Activated CD8-positive, alpha-beta T cell treated with anti-CD3 and anti-CD28 coated beads for 36 hours (primary cell): ENCODE measurements at places on chromosomes 3 and 15.

DNA sequence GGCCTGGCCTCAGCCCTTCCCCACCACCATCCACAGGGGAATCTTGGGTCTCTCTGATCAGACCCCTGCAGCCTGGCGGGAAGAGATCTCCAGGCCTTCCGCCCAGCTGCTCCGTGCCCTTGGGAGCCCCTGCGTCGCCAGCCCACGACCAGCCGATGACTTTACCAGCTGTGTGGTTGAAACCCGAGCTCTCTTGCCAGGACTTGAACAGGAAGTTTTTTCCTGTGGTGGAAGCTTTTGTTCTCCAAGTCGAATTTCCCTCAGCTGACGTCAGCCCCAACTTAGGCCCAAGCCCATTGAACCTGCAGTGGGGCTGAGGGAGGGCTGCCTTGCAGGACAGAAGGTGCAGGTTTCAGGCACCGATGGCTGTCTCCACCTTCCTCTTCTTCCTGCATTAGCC lies 51.7 kb upstream of the SMAD3 start:
- no peak for DNase-seq

DNA sequence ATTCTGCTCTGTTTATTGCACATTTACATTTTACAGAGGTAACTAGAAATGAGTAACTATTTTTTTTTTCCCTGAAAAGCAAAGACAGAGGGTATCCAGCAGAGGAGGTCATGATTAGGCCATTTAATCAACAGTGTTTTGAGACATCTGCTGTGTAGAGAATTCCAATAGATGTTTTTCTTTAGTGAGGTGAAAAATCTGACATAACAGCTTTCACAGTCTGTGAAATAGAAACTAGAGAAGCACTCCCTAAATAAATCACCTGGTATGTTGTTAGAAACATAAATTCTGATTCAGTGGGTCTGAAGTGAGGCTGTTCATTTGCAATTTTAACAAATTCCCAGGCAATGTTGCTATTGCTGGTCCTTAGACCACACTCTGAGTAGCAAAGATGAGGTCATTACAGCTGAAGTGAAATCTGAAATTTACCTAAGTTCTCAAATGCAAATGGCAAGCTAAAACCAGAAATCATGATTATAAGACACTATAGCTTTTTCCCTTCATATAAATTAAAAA lies 329.2 kb upstream of the LRRC3B start:
- no peak for DNase-seq

GRCh38 chr3:166013073-166013679 lies 176.0 kb upstream of the BCHE start:
- DNase-seq, result no peak

DNA sequence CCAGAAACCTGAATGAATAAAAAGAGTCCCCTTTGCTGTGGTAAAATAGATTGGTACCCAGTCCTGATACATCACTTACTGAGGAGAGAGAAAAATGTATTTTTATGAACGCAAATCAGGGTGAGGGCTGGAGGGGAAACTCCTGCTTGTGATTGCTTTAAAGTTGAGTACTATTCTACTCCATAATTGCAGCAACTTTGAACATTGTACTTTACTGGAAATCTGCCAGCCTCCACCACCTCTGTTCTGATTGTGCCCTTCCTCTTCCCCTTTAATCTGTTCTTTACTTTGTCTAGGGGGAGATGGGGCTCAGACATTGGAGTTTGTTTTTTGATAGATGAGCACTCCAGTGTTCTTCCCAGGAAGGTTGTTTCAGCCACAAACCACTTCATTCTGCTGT lies 81.9 kb downstream of the C3orf38 start:
- no peak for DNase-seq

GRCh38 chr3:126127452-126127851 lies 43.5 kb upstream of the SLC41A3 start:
- no peak for DNase-seq

DNA sequence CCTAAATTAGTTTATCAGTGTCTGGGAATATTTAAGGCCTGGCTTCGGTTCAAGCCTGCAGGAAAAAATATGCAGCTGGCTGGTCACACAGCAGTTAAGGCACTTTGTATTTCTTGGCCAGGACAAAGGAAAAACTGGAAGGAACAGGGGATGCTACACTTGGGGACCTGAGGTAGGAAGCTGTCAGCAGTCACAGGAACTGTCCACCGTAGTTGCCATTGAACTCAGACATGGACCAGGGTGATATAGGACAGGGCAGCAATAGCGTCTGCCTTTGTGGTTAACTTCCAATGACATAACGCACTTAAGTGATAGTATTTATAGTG lies 49.1 kb downstream of the NR1D2 start:
- DNase-seq, result no peak

DNA sequence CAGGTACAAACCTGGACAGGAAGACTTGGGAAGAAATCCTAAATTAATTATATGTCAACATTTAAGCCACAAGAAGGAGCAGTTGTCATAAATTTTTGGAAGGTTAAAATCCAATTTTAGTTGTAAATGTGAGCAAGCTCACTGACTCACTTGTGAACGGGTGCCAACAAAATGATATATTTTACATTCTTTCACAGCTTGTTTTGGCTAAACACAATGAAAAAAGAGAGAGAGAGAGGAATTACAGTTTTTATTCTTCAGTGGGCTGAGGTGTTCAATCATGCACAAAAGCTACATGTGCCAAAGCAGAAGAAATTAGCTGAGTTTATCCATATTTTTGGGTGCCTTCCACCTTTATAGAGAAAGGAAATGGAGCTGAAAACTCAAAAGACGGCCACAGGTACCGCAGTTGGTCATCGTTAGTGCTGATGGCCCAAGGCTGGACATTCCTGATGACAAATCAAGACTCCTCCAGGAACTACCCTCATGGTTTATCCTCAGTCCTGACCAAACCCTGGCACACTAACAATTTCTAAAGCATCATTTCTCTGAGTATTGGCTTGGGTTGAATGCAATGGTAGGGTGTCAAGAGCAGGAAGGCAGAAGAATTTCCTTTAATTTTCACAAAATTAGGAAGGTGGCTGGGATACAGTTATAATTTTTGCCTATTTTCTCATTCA lies 37.6 kb upstream of the WNT5A start:
- DNase-seq, result no peak

GRCh38 chr15:62369454-62369853 lies 204.4 kb upstream of the C2CD4B start:
- no peak for DNase-seq

GRCh38 chr15:58602823-58603222 lies 146.7 kb downstream of the ADAM10 start:
- DNase-seq, result no peak

DNA sequence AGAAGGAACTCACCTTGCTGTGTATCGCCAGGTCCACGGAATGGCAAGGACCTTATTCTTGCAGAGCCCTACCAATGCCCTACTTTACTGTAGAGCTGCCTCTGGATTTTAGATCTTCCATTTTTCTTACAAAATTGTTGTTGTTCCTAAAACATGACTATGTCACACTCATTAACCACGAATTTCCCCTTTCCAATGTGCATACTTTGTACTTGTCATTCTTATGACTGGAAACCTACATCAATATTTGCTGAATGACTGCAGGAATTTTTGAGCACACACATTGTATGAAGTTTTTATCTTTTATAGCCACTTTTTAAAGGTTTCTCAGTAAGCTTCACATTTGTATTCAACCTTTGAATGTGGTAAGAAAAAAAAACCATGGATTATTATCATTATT lies 35.9 kb upstream of the CMSS1 start:
- no peak for DNase-seq

DNA sequence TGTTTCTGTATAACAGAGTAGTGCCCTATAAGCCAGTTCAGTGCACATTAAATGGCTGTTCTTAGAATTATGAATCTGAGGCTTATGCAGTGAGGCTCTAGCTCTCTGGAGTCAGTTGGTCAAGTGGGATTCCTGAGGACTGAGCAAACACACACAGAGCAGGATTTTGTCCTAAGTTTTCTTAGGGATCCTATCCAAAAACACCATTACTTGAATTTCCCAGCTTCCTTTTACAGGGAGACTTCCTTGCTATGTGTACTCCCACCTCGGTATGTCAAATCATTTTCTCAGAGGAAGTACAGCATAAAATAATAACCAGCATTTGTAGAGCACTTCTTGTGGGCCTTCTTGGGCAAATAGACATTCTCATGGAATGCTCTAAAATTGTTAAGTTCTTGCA lies 63.1 kb upstream of the GOLGA6B start:
- no peak for DNase-seq

GRCh38 chr3:172595664-172596393 lies 72.6 kb upstream of the TNFSF10 start:
- DNase-seq, result peak; percentile 53

DNA sequence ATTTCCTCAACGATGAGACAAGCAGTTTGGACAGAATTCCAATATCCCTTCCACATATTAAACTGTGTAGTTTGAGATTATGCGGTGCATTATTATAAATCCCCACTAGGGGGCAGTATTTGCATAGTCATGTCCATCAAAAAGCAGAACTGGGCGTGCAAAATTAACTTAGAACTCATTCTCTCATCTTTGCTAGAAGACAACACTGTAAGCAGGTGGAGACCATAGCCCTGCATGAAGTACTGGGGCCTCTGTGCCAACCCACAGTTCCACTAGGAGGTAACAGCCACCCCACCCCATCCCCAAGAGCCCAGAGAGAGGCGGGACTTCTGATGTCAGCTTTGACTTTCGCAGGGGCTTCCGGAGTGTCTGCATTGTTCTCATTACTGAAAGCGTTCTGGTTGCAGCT lies 106.6 kb upstream of the TMC3 start:
- peak; percentile 10 for DNase-seq

- no peak for DNase-seq
Observed at GRCh38 chr3:174156200-174156599, 702.9 kb upstream of the NAALADL2 start.

GRCh38 chr15:95724908-95725633 lies 605.4 kb upstream of the NR2F2 start:
- DNase-seq, result no peak

- DNase-seq, result no peak
Observed at GRCh38 chr3:188019727-188020126, 134.2 kb upstream of the LPP start.

DNA sequence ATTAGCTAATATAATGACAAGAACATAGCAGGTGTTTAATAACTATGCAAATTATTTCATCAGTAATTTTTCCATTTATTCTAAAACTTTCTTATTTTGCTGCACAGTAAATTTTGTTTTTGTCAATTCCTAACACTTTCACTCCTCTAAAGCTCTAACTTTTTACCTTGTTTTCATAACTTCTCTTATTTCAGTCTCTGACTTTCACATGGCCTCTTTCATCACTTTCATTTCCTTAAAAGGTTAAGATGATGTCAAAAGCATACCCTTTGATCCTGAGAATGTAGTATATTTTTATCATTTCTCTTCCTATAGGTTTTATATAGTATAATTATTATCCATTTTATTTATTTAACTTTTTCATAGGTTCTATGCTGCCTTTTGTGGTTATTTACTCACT lies 1325.8 kb upstream of the ALCAM start:
- DNase-seq, result no peak

DNA sequence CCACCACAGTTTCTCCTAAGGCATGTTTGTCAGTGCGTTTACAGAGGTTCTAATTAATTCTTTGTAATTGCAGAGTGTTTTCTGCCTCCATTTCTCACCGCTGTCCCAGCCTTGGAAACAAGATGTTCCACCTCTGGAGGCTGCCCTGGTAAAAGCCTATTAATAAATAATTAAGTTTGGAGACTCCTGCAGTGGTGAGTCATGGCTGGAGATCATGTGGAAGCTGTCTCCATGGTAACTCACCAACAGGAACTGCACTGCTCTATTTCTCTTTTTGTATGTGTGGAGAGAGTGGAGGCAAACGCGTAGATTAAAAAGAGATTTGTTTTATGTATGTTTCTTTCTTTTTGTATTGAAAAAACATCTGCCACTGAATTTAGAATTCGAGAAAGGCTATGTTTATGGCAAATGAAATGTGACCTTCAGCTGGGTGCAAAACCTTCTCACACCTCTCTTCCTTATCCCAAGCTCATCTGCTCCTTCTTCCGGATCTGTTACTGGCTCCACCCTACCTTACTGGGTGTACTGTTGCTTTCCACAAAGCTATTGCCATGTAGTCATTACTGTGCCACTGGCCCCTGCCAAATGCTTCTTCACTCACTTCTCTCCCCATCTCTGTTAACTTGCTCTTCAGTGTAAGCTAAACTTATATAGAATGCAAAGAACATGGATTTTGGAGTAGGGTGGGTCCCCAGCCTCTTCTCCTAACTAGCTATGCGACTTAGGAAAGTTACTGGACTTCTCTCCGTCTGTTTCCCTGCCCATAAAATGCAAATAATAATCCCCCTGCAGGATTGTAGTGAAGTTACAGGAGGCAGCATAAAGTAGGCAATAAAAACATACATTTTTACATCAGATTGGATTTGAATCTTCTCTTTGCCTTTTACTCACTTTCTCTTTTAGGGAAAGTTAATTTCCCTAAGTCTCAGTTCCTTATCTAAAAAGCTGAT lies 778.5 kb downstream of the NTRK3 start:
- no peak for DNase-seq

DNA sequence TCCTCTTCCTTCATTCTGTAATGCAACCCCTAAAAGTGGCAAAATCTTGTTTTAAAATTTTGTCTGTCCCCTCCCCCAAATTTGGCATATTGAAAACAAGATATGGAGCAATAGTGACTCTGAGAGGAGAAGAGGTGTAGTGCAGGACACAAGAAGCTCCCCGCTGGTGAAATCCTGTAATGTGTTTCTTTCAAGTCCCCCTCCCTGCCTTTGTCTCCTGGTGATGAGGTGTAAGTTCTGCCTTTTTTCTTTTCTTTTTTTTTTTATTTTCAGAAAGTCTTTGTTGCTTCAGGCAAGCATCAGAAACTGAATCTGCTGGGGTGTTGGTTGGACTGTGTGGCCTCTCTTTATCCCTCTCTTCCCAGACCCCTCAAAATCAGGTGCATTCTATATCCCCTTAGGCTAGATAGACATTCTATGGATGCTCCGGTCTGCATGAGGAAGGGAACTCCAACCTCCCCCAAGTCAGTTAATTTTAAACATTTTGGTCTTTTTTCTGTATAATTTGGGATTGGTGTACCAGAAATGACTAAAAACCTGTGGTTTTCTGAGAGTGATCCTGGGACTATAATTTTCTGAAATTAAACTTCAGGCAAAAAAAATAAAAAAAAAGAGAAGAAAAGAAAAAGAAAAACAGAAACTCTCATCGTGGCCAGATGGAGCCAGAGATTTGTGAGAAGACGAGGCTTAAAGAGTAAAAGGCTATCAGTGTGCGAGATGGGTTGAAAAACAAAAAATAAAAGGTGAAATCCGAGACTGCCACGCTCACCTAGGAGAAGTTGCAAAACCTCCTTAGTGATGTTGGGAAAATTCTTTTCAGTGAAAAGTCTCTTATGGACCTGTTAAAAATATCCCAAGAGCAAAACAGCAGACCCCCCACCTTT lies 21.4 kb downstream of the ACKR2 start:
- DNase-seq, result no peak
